Bronchial smooth muscle cell (primary cell): ENCODE measurements at places on chromosomes 13 and 19. TPM values are rescaled to one million over a fixed set of nuclear protein-coding genes. Genes with fewer than 3 reads are reported as not detected.

Gene MIPEP
- total RNA-seq = 65.4 and 68.1 TPM in 2 replicates

Gene CBLC
- 0.09 TPM in 1 of 2 replicates, not detected in the other for total RNA-seq

Gene CD70
- total RNA-seq = 0.09 and 0.32 TPM in 2 replicates

Gene C19orf67
- not detected in 2 replicates for total RNA-seq

Gene RASIP1
- total RNA-seq = 1.4 and 1.6 TPM in 2 replicates

Gene ZNF536
- total RNA-seq = 0.09 TPM in 1 of 2 replicates, not detected in the other

Gene PSG6
- not detected in 2 replicates for total RNA-seq

Gene CGB1
- not detected in 2 replicates for total RNA-seq

Gene POU2F2
- total RNA-seq = 0.32 TPM in 1 of 2 replicates, not detected in the other

Gene CATSPERD
- not detected in 2 replicates for total RNA-seq

Gene ZNF324B
- total RNA-seq = 8.0 and 11.3 TPM in 2 replicates

Gene NLRP7
- not detected in 2 replicates for total RNA-seq

Gene LAIR2
- not detected in 2 replicates for total RNA-seq
